Muscle of leg (tissue), 16 donors: ENCODE measurements at places on chromosomes 3 and 15. TPM values are rescaled to one million over a fixed set of nuclear protein-coding genes. Genes with fewer than 3 reads are reported as not detected.
A peak's percentile ranks its signal among the peaks of the same experiment; 100 is the strongest.

KNG1 gene
- total RNA-seq, result 0.13 TPM

CFAP100 gene
- total RNA-seq, result not detected

PARL gene
- 42.0 TPM for total RNA-seq

GRCh38 chr3:148439254-148439822 lies 258.4 kb upstream of the AGTR1 start:
- H3K27me3 ChIP-seq, result no peaks in the 10 kb centered on the region
- no peak overlapping the region for H3K4me3 ChIP-seq
- H3K36me3 ChIP-seq, result no peaks in the 10 kb centered on the region
- no peak for DNase-seq
- no peaks in the 10 kb centered on the region for H3K4me1 ChIP-seq

- no peaks in the 10 kb centered on the region for H3K36me3 ChIP-seq
- peaks cover 12% of the 10 kb centered on the region for H3K4me1 ChIP-seq
- H3K4me3 ChIP-seq, result no peak overlapping the region
- H3K27me3 ChIP-seq, result peaks cover under 1% of the 10 kb centered on the region
Observed at GRCh38 chr3:10376353-10376752, 55.4 kb upstream of the SEC13 start.

DNA sequence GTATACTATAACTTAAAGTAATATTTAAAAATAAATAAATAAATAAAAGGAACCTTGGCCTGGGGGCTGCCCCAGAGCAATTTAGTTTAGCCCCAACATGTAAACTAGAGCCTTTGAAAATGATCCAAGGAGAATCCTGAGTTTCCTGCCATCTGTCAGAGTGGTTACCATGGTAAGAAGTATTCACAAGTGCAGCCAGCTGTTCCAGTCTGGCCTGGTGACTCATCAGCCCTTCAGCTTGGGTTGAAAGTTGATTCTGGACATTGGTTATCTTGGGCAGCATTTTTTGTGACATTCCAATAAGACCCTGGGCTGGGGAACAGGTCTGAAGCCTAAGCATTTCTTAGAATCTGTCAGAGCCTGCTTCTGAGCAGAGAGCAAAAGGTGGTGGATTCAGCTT lies 72.7 kb upstream of the LRTM1 start:
- H3K4me3 ChIP-seq, result no peak overlapping the region
- no peaks in the 10 kb centered on the region for H3K27me3 ChIP-seq

- H3K27ac ChIP-seq, result no peak overlapping the region
Observed at GRCh38 chr3:128276577-128277183, 123.4 kb downstream of the EEFSEC start.

DNA sequence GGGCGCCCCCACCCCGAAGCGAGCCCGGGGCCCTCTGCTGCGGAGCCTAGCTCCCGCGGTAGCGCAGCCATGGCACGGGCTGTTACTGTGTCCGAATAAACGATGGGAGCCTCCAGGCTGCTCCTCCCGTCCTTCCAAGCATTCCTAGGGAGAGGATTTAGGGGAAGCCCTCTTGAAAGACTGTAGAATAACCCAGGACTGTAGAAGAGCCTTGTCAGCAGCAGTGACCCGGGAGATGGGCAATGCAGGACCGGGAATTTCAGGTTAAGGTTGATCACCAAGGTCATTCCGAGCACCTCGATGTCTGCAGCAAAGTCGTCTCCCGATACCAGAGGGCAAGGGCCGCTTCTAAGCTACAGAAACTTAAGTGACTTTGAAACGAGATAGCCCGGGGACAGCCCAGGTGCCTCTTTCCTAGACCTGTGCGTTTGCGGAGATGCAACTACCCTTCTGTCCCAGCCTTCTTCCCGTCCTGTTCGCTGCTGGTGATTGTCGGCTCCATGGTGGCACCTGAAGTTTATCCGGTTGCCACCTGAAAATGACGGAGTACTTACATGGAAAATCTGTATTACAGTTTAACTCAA lies 753 bp upstream of the MYO5A start:
- no peaks in the 10 kb centered on the region for H3K36me3 ChIP-seq
- H3K4me1 ChIP-seq, result peaks cover 13% of the 10 kb centered on the region
- H3K27ac ChIP-seq, result no peak overlapping the region

DNA sequence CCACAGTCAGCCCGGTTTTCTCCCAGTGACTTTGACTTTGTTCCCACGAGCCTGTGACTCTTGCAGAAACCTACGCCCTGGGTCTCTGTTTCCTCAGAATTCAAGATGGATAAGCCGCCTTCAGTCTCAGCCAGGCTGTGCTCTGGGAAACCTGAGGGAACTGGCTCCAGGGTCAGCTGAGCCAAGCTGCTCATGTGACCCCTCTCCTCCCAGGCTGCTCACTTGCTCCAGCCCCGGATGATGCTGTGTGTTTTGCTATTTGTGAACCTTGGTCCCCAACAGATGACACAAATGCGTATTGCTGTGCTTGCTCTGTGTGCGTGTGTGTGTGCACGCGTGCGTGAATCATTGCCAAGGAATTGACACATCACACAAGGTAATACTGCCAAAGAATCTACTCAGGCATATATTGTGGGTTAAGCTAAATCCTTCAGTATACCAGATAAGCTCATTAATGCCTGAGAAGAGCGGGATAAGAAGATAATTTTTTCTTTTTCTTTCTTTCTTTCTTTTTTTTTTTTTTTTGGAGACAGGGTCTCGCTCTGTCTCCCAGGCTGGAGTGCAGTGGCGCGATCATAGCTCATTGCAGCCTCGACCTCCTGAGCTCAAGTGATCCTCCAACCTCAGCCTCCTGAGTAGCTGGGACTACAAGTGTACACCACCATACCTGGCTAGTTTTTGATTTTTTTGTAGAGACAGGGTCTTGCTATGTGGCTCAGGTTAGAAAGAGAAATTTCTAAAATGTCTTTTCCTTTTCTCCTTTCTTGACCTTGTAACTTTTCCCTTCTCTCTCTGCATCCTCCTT lies 29.2 kb upstream of the UMPS start:
- DNase-seq, result no peak
- no peaks in the 10 kb centered on the region for H3K27me3 ChIP-seq

GRCh38 chr3:145094355-145094941 lies 1066.5 kb downstream of the PLOD2 start:
- peak; percentile 41 for DNase-seq
- no peaks in the 10 kb centered on the region for H3K4me1 ChIP-seq
- no peaks in the 10 kb centered on the region for H3K27me3 ChIP-seq
- H3K4me3 ChIP-seq, result no peak overlapping the region
